ENCODE measurements at places on chromosomes 1 and 21.

DNA sequence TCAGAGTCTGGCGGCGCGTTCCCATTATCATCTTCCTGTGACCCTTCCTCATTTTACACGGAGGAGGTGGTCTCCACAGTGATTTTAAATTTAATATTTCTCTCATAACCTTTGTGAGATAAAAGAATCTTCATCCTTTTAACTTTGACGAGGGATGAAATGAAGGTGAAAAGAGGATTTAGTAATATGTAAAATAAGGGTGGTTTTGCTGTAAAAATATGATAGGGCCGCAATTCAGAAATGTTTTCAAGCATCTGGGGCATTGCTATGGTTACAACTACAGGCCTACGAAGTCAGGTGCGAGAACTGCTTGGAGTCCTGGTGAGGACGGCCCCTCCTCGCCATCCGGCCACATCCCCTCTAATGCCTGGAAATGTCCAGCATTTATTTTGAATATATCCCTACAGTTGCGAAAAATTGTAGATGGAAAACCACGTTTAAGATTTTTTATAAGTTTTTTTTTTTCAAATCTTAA, 422 bp upstream of the RSBN1 start:
- DNase-seq = no peak

- DNase-seq = no peak
Observed at GRCh38 chr1:246506367-246506673, 759 bp downstream of the SMYD3 start.

GRCh38 chr21:16837321-16837720, 675.5 kb upstream of the CXADR start:
- DNase-seq = peak; percentile 39

- no peak for DNase-seq
Observed at GRCh38 chr1:245234217-245235081, 79.7 kb downstream of the KIF26B start.

All from fibroblast of skin of right biceps (primary cell).